Purkinje cell (primary cell): ENCODE measurements at places on chromosomes 1 and 21. TPM values are rescaled to one million over a fixed set of nuclear protein-coding genes. Genes with fewer than 3 reads are reported as not detected.

Gene ADAM30
- not detected in 2 replicates for polyA plus RNA-seq

Gene DCAF6
- 89.0 and 93.3 TPM in 2 replicates for polyA plus RNA-seq

Gene ERG
- 0.04 TPM in 1 of 2 replicates, not detected in the other for polyA plus RNA-seq

Gene VSIG8
- polyA plus RNA-seq: not detected in 2 replicates

Gene MX2
- polyA plus RNA-seq: not detected in 2 replicates

Gene NUP133
- polyA plus RNA-seq: 25.0 and 27.9 TPM in 2 replicates

Gene DNAJC28
- polyA plus RNA-seq: 16.0 and 21.6 TPM in 2 replicates

Gene NUP210L
- 0.11 and 0.27 TPM in 2 replicates for polyA plus RNA-seq

Gene CD53
- not detected in 2 replicates for polyA plus RNA-seq

Gene FBXO28
- 14.5 and 15.5 TPM in 2 replicates for polyA plus RNA-seq

Gene OR2T33
- polyA plus RNA-seq: not detected in 2 replicates

Gene WLS
- polyA plus RNA-seq: 28.3 and 32.5 TPM in 2 replicates
